ENCODE measurements at places on chromosomes 1 and 21. TPM values are rescaled to one million over a fixed set of nuclear protein-coding genes. Genes with fewer than 3 reads are reported as not detected.

The OR2AK2 gene
- total RNA-seq, result not detected

The SPAG17 gene
- total RNA-seq, result not detected

The COL11A1 gene
- total RNA-seq, result not detected

The EIF3I gene
- total RNA-seq, result 111 TPM

The SPATA21 gene
- not detected for total RNA-seq

The TMEM82 gene
- total RNA-seq, result not detected

The CYP2J2 gene
- 57.1 TPM for total RNA-seq

The CYP4A11 gene
- total RNA-seq, result not detected

The ANGPTL3 gene
- not detected for total RNA-seq

The LMX1A gene
- total RNA-seq, result not detected

The PBX1 gene
- total RNA-seq, result 60.4 TPM

The CLDN19 gene
- not detected for total RNA-seq

The NOS1AP gene
- total RNA-seq, result 3.8 TPM

The S100A14 gene
- 3.8 TPM for total RNA-seq

The RAB7B gene
- 11.1 TPM for total RNA-seq

The GREM2 gene
- total RNA-seq, result not detected

The LDLRAD1 gene
- total RNA-seq, result not detected

The F13B gene
- not detected for total RNA-seq

The ASTN1 gene
- total RNA-seq, result 0.85 TPM

The B4GALT2 gene
- 40.2 TPM for total RNA-seq

The AVPR1B gene
- not detected for total RNA-seq

The SLFNL1 gene
- total RNA-seq, result 0.16 TPM

The GATAD2B gene
- 18.1 TPM for total RNA-seq

The IQCC gene
- total RNA-seq, result 1.9 TPM

The LAMC2 gene
- 1.2 TPM for total RNA-seq

The SON gene
- 166 TPM for total RNA-seq

The LRRC3 gene
- total RNA-seq, result 2.0 TPM

The TNNT2 gene
- total RNA-seq, result 6,867 TPM

Measured in heart left ventricle (tissue), 16 donors.